ENCODE measurements at places on chromosomes 13 and 19.
A peak's percentile ranks its signal among the peaks of the same experiment; 100 is the strongest.

- DNase-seq = no peak
These were observed 379.2 kb upstream of the MIR17HG start for GRCh38 chr13:90968166-90968904.

DNA sequence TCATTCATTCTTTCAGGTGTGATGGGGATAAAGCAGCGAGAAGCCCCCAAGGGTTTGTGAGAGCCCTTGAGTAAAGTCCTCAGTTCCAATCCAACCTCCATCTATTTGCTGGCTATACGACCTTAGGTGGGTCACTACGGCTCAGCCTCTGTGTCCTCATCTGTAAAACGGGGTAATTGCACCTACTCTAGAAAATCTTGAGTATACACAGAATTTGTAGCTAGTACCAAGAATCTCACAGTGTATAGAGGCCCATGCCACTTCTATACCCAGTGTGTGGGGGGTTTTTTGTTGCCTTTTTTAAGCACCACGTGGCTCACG is 406 bp upstream of the DNMT1 start:
- DNase-seq = no peak

GRCh38 chr13:112330479-112331381 is 45.4 kb upstream of the SPACA7 start:
- no peak for DNase-seq

DNA sequence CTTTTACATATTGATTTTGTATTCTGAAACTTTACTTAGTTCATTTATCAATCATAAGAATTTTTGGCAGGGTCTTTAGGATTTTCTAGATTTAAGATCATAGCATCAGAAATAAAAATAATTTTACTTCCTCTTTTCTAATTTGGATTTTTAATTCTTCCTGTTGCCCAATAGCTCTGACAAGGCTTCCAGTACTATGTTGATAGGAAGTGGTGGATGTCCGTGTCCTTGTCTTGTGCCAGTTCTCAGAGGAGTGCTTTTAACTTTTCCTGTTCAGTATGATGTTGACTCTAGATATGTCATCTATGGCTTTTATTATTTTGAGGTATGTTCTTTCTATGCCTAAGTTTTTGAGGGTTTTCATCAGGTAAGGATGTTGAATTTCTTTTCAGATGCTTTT is 7.7 kb upstream of the KIR2DL4 start:
- no peak for DNase-seq

GRCh38 chr13:110015253-110015652 is 228.9 kb upstream of the IRS2 start:
- DNase-seq = no peak

GRCh38 chr19:48635966-48636858 is 967 bp downstream of the DBP start:
- DNase-seq = no peak

DNA sequence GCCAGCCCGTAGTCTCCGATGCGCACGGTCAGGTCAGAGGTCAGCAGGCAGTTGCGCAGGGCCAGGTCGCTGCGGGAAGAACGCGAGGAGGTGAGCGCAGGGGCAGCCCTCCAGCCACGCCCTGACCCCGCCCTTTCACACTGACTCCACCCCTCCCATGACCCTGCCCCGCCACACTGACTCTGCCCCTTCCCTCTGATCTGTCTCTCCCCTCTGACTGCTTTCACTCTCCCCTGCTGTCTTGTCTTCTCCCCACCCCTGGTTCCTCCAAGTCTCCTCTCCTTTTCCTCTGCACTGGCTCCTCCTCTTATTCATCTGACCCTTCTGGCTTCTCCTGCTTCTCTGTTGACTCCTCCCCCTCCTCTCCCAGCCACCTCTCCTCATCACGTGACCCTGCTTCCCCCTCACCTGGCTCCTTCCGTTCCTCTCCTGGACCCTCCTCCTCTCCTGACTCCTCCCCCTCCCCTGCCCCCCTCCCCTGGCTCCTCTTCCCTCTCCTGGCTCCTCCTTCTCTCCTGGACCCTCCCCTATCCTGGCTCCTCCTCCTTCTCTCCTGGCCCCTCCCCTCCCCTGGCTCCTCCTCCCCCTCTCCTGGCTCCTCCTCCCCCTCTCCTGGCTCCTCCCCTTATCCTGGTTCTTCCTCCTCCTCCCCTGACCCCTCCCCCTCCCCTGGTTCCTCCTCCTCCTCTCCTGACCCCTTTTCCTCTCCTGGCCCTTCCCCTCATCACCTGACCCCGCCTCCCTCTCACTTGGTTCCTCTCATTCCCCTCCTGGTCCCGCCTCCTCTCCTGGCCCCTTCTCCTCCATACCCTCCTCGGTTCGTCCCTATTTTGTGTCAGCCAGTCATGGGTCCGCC is 9.9 kb downstream of the LMTK3 start:
- DNase-seq = no peak

- DNase-seq = no peak
These were observed 11.2 kb upstream of the ARHGEF18 start for GRCh38 chr19:7337380-7338194.

DNA sequence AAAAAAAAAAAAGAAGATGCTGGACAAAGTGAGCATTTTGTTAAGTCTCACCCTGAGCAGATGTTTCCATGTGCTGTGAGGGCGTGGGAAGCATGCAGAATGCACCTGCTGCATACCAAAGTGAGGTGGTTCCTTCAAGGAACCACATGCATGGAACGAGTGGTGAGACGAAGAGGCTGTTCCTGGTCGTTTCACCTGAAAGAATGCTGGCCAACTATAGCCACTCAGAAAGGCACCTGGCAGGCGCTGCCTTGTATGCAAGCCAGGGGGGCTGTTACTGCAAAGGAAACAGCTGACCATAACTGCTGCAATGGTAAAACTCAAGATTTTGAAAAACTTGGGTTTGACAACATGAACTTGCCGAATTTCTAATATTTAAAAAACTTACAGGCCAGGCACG is 14.7 kb downstream of the MIER2 start:
- DNase-seq = no peak

DNA sequence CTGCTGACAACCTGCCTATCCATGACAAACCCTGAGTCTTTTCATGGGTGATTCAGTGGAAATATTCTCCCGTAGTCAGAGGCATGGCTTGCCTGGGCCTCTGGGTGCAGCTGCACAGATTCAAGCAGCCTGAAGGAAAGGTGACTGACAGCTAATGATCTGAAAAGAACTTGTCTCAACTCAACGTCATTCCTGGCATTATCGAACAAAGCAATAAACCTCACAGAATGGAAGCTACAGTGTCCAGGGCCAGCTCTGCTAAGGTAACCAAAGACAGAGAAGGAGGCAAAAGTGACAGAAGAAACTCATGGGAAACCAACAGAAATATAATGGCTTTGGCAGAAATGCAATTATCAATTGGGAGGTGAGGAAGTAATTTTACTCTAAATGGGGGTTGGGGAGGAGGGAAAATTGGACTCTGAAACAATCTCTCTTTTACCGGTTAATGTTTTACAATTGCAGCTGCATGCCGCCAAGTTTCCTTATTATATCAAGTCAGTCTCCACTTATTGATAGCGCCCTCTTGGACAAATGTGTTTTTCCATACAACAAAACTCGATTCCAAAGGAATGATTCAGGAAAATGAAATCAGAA is 12.9 kb downstream of the STARD13 start:
- no peak for DNase-seq

DNA sequence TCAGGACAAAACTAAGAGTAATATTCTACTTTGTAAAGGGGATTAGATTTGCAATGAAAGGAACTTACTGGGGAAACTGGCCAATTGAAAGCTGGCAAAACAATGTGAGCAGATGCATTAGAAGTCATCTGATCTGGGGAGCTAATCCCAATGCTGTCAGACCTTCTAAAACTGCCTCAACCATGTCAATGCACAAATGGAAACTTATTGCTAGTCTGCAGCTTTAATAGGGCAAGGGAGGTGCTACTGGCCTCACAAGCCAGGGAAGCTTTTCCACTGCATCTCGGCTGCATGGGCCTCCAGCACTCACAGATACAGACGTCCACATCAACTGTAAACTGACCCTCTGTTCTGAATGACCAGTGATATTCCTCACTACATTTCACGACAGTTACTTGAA is 154.2 kb downstream of the LHFPL6 start:
- no peak for DNase-seq

DNA sequence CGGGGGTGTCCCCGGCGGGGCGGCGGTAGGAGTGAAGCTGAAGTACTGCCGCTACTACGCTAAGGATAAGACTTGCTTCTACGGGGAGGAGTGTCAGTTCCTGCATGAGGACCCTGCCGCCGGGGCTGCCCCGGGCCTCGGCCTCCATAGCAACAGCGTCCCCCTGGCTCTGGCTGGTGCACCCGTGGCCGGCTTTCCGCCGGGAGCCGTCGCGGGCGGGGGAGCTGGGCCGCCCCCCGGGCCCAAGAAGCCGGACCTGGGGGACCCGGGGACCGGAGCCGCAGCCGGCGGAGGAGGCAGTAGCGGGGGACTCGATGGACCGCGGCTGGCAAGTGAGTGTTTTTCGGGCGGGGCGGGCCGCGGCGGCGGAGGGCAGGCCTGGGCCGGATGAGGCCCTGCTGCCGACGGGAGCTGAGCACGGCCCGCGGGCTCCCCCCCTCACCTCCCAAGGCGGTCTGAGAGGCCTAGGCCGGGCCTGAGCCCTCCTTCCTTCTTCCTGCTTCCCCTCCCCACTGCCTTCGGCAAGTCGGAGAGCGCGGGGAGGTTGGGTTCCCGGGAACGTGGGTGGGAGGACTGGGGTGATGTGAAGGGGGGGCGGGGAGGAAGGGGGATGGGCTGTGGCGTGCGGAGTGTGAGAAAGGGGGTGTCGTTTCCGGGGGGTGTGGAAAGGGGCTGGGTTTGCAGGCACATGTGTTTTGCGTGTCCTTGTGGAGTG is 568 bp downstream of the PAN3 start:
- DNase-seq = peak; percentile 64

DNA sequence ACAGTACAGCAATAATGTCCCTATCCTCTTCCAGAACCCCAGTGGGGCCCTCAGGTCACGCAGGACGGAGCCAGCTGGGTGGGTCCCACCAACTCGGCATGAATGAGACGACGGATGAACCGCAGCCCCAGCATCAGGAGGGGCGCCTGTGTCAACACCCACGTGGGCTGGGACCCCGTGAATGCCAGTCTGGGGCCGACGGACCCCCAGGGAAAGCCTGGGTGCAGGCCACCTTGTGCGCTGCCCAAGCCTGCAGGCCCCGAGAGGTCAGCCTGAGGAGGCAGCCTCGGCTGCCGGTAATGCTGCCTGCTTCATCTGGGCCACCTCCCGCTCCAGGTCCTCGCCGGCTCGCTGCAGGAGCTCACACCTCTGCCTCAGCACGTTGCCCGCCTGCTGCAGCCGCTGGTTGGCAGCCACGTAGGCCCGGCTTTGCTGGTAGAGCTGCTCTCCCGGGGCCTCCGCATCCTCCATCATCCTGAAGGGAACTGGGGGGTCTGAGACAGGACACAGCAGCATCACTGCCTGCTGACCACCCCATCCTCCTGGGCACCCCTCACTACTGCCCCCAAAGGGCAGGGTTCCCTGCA is 4.2 kb downstream of the C19orf25 start:
- DNase-seq = no peak

DNA sequence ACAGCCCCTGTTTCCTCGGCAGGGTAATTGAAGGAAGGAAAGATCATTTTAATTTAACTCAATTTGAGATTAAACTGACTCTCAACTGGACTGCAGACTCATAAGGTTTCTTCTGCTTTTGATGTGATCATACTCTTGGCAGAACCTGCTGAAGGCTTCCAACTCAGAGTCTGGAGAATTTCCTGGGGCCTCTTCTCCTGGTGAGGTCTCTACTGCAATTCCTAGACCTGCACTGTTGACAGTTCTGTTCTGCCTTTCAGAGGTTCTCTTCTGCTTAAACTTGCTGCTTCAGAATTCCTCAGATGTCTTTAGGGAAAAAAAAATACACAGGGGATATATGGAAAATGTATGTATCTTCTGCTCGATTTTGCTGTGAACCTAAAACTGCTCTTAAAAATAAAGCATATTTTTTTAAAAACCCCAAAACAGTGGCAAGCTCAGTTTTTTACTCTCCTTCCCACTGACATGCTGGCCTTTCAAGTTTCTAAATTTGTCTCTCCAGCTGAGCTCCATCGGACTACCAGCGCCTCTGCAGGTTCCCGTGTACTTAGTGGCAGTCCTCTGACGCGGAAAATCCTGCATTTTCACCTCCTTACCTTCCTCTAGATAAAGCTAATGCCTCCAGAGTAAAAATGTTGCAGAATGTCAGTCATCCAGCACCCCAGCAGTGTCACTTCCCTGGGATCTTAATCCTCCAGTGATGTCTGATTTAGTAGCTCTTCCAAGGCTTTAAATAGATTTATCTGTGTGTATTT is 733.5 kb upstream of the SGCG start:
- no peak for DNase-seq

DNA sequence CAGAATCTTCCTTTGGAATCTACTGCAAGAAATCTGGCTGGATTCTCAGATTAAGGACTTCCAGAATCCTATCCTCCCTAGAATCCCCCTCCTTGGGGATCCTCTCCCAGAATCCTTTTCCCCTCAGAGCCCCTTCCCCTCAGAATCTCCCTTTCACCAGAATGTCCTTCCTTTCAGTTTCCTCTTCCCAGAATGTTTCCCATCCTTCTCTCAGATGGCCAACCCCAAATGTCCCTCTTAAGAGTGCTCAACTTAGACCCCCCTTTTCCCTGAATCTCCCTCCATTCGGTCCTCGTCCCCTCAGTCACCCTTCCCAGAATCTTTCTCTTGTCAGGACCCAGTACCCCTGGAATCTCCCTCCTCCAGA is 584 bp upstream of the RPS16 start:
- DNase-seq = no peak

GRCh38 chr19:4523306-4524110 is 5.2 kb upstream of the PLIN4 start:
- DNase-seq = peak; percentile 32

DNA sequence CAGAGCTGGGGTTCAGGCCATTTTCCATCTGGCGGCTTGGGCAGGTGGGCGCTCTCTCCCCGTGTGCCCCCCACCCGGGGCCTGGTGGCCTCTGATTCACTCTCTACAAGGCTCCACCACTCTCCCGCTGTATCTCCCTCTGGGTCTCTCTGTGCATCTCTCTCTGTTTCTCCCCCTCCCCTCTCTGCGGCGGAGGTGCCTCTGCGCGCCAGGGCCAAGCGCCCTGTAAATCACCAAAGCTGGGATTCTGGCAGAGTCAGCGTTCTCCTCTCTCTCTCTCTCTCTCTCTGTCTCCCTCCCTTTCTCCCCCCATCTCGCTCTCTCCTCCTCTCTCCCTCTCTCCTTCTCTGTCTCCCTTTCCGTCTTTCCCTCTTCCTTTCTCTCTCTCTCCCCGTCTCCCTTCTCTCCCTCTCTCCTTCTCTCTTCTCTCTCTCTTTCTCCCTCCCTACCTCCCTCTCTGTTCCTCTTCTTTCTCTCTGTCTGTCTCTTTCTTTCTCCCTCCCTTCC is 3.9 kb downstream of the NFIC start:
- DNase-seq = no peak
